Memory B cell (primary cell): ENCODE measurements at places on chromosomes 2 and 18.

- DNase-seq, result no peak
These were observed 280.9 kb upstream of the RAB6C start for GRCh38 chr2:129698593-129698992.

DNA sequence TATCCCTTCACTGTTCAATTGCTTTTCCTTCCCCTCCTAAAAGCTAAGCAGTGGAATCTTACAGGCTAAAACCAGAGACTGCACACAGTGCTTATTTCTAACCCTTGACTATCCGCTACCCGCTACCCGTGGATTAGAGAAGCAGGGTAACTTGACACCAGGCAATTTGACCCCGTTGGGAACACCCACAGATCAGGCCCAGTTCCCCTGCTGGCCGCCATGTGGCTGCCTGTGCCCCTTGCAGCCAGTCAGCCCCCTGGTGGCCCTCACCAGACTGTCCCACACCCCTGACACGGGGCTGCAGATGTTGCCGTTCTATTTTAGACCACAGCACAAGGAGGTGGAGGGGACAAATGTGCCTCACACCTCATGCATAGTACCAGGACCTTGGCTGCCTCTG lies 74.8 kb downstream of the TXNL1 start:
- no peak for DNase-seq

GRCh38 chr2:150477347-150477746 lies 10.1 kb downstream of the RND3 start:
- no peak for DNase-seq

GRCh38 chr18:37778417-37779165 lies 213.0 kb upstream of the CELF4 start:
- DNase-seq, result no peak

DNA sequence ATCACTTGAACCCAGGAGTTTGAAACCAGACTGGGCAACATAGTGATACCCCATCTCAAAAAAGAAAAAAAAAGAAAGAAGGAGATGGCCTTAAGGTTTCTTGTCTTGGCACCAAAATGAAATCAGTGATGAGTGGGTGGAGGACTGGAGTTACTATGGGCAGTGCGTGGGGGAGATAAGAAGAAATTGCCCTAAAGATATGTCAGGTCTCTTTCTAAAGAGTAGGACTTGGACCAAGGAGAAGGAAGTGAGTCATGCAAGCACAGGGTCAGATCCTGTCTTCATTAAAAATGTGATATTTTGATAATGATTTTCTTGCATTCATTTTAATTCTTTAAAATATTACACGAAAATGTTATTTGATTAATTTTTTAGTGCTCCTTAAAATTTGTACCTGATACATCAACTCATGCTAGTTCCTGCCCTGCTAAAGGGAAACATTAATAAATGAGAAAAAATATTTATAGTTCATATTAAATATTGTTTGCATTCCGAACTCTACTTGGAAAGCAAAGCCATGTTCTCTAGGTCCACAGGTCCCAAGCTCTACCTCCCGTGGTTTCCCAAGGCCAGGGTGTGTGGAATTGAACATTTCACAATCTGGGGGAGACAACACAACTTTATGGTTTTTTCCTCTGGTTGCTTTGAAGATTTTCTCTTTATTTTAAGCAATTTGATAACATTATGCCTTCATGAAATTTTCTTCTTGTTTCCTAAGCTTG lies 62.6 kb upstream of the CTLA4 start:
- DNase-seq, result no peak

GRCh38 chr2:44904578-44904977 lies 36.9 kb upstream of the SIX3 start:
- DNase-seq, result no peak
